Activated T-helper 17 cell treated with anti-CD3 and anti-CD28 coated beads, Interleukin-2, amount 50 U/mL, for 72 hours (primary cell): ENCODE measurements at places on chromosomes 5 and 9. TPM values are rescaled to one million over a fixed set of nuclear protein-coding genes. Genes with fewer than 3 reads are reported as not detected.

DNA sequence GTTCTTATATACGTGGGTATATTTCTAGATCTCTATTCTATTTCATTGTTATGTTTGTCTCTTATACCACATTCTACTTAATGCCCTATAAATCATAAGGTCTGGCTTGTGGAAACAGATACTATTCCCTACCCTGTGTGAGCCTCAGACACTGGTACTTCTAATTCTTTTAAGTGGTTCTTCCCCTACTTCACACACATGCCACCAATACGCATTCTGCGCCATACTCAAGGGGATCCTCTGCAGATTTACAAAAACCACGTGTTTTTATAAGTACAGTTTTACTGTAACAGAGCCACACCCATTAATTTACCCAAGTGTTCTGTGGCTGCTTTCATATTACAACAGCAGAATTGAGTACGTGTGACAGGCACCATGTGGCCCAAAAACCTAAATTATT, 195.6 kb downstream of the SAXO1 start:
- ATAC-seq, result no peak

- ATAC-seq, result no peak
Observed at GRCh38 chr5:74643111-74643562, 2.6 kb upstream of the ENC1 start.

DNA sequence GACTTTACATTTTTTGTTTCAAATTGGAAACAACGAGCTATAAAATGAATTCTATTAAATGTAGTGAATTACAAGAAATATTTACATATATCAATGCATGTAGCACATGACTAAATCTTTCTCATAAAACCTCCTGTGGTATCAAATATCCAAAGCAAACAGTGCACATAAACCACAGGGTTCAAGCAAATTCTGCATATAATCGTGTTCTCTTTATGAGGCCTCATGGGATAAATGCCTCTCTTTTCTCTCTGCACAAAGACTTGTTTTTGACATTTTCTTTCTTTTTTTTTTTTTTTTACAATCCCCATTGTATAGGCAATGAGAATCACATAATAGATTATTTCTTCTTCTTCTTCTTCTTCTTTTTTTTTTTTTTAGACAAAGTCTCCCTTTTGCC, 1117.2 kb upstream of the DMAC1 start:
- no peak for ATAC-seq

DNA sequence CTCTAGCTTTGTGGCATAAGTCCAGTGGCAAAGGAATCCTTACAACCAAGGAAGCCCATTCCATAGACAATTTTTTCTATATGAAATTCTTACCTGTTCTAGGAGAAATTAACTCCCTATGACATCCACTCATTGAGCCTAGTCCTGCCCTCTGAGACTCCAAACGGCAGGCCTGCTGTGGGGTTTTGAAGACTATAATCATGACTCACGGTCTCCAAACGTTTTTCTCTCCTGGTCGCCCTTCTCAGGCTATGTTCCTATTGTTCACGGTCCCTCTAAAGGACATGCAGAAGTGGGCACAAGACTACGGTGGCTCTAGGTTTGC, 611 bp downstream of the EXOSC3 start:
- ATAC-seq, result peak; percentile 30

GRCh38 chr9:133008824-133009223, 22.0 kb upstream of the GTF3C5 start:
- no peak for ATAC-seq

DNA sequence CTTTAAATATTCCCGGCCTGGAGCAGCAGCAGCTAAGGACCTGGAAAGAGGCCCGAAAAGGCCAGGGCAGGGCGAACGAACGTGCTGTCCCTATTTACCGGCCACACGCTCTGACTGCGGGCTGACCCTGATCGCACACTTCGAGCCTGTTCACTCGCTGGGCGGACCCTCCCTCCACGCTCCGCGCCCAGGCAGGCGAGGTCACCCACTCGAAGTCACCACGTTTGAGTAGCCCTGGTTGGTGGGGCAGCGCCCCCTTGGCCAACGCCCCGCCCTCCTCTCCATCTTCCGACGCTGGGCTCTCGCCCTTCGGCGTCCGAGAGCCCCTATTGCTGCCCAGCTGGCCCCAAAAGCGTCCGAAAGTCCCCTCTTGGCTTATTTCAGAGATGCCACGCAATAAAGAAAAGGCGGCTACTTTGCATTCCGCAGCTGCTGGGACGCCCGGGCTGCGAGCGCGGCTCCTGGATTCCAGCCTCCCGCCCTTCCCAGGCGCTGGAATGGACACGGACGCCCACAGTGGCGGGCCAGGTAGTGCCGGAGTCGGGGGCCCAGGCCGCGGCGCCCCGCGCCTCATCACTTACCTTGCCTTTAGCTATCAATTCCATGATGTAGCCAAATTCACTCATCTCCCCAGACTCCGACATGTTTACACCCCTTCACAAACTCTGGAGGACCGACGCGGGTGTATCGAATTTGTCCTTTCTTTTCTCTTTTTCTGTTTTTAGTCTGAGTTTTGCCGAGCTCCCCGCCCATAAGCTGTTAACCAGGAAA, 9.9 kb upstream of the TRIM36 start:
- ATAC-seq, result peak; percentile 16

DNA sequence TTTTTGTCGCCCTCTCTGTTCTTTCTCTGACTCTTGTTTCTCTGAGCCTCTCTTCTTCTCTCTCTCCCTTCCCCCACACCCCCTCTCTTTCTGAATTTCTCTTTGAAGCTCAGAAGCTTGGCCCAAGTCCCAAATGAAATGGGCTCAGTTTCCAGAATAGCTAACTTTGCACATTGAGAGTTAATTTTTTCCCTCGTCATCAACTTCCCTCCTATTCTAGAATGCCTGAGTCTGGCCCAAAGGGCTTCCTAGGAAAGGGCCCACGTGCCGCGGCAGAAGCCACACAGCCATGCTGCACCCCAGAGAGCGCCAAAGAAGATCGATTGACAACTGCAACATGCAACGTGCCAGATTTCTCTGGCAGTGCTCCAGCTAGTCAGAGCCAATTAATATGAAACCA, 588.8 kb upstream of the KLF4 start:
- ATAC-seq, result no peak

GRCh38 chr5:141814064-141814964, 63.9 kb downstream of the PCDH1 start:
- ATAC-seq, result peak; percentile 90

- ATAC-seq, result peak; percentile 19
Observed at GRCh38 chr9:104075801-104076753, 18.0 kb upstream of the SMC2 start.

GRCh38 chr9:138046641-138047301, 169.2 kb downstream of the CACNA1B start:
- ATAC-seq, result no peak

GRCh38 chr5:140840978-140841962, at the start of gene PCDHA8:
Gene PCDHA8, plus strand, starts transcription at chr5:140841187. Its CDS starts 135 bp downstream, at chr5:140841322.
- no peak for ATAC-seq

- peak; percentile 56 for ATAC-seq
Observed at GRCh38 chr9:128160603-128160987, 530 bp downstream of the BBLN start.

- no peak for ATAC-seq
Observed at GRCh38 chr5:72189146-72189545, 81.9 kb downstream of the MAP1B start.

DNA sequence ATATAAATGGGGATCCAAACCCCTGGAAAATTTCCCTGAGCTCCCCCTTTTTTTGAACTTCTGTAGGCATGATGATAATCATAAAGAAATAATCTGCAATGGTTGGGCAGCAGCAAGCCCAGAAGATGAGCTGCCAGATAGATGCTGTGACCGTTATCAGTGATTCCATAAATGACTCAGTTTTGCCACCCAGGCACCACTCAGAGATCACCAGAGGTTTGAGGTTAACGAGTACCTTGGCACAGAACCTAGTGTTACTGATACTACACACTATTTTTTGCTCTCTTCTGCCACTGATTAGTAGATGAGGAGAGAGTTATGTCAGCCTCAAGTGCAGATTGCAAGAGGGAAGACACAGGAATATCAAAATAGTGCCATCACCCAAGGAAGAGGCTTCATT, 199.3 kb upstream of the PTGER4 start:
- ATAC-seq, result peak; percentile 86

DNA sequence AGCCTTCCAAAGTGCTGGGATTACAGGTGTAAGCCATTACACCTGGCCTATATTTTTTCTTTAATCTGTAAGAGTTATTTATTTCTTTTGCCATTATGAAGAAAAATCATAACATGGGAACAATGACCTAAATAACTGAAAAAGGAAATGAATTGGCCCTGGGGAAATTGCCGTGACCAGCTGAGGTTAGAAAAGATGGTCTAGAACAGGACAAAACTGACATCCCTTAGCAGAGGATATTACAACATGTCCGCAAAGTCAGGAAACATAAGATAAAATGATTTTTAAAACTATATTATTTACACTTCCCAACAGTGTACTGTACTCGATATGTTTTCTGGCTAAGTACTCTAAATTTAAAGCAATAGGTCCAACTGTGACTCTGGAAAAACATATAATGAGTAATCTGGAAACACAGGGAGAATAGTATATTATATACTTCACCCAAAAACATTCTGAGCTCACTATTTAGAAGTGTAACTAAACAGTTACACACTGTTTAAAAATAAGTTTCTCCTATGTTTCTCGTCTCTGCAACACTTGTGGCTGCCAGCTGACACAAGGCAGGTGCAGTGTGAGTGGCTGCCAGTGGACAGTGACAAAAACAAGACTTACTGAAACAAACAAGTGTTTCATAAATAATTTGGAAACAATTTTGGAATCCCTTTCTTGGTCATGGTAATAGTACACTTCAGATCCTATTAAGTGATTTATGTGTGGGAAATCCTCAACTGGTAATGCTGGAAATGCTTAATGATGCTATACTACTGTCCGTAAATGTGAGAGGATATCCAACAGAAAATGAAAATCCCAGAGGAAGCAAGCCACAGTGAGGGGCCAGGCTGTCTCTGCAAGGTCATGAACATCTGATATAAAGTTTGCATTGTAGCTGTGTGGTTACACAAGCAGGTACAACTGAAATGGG, 69.1 kb downstream of the C9orf85 start:
- ATAC-seq, result no peak

DNA sequence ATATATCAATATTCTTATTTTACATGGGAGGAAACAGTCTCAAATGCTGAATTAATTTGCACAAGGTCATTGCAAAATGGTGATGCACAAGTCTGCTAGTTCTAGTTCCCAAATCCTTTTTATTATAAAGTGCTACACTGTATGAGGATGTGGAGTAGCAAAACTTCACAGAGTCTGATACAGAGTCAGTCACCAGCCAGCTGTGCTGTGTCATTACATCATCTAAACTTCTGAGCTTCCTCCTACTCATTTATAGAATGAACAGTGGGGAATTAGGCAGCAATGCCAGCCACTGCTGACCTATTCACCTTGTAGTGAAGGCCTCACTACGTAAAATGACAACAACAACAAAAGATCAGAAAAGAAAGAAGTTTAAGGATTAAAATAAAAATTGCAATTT, 357.8 kb downstream of the TMEM167A start:
- peak; percentile 61 for ATAC-seq

DNA sequence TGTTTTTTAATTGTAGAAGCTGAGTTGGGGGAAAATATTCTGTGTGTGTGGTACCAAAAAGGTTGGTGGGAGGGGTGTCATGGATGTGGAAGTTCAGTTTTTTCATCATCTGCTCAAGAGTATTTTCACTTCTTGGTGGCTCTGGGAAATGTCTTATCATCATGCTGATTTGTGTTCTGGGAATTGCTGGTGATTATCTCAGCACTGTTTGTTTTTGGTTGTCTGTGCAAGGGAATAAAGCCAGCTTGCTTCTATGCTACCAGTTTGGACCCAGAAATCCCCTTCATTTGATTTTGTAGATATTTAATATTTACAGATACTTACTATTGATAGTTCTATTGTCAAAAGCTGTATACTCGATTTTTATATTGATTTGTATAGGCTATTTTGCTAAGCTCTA, 2289.7 kb downstream of the MAT2B start:
- no peak for ATAC-seq

GRCh38 chr9:125284855-125285254, 23.2 kb downstream of the GAPVD1 start:
- no peak for ATAC-seq

- no peak for ATAC-seq
Observed at GRCh38 chr5:73318308-73318719, 130.3 kb downstream of the FOXD1 start.

DNA sequence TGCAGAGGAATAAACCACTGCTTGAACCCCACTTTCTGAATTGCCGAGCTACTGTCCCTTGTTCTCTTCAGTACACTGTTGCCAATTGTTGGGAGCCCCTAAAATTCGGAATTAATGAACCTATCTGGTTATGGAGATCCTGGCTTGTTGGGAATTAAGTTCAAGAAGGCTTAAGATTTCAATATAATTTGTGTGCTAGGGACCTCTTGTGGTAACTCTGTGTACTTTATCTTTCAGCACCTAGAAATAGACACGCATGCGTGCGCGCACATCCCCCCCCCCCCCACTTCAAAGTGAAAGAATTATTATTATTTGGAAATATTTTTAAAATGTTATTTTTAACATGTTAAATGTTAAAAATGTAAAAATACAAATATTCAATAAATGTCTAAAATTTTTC, 53.3 kb upstream of the FAM169A start:
- no peak for ATAC-seq

- ATAC-seq, result no peak
Observed at GRCh38 chr9:89530726-89531125, 32.8 kb upstream of the SEMA4D start.

DNA sequence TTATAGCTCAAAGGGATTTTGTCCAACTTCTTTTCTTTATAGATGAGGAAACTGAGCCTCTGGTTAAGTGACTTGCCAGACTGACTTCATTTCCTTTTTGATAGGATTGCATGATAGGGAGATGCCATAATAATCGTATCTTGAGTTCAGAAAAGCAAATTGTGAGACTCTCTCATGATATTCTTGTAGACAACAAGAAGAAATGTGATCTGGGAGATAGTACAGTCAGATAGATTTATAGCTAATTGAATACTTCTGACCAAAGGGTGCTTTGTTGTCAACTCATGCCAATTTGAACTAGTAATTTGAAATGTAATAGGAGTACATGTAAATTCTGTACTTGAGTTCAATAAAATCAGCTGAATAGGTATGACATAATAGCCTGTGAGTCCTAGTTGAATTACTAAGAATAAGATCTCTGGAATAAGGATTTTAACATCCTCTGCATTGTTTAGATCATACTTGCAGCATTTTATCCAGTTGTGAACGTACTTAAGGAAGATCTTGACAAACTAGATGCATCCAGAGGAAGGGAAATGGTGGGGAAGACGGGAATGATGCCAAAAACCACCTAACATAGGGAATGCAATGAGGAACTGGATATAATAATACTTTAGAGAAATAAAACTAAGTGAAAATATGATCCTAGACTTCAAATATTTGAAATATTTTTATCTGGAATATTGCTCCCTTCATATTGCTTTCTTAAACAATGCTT, 25.5 kb downstream of the CWC27 start:
- no peak for ATAC-seq

- no peak for ATAC-seq
Observed at GRCh38 chr5:133933670-133934295, 34.6 kb downstream of the C5orf15 start.

Gene ANXA2R
- total RNA-seq, result 2.4 TPM

Gene GABRA6
- not detected for total RNA-seq

Gene BSPRY
- 25.9 TPM for total RNA-seq

Gene DHFR
- 71.9 TPM for total RNA-seq

Gene ACOT12
- total RNA-seq, result not detected

Gene SHISAL2B
- total RNA-seq, result not detected

Gene NPR3
- total RNA-seq, result 0.66 TPM

Gene PCDH1
- not detected for total RNA-seq

Gene FOXI1
- not detected for total RNA-seq
